Gastroesophageal sphincter (tissue), 4 donors: ENCODE measurements at places on chromosomes 12 and 14. TPM values are rescaled to one million over a fixed set of nuclear protein-coding genes. Genes with fewer than 3 reads are reported as not detected.

PHC1 gene
- total RNA-seq, result 45.8 TPM

CLEC4E gene
- 1.5 TPM for total RNA-seq

C1QL4 gene
- not detected for total RNA-seq

NFATC4 gene
- total RNA-seq, result 60.8 TPM

MTRFR gene
- 9.2 TPM for total RNA-seq

PTPN6 gene
- 7.4 TPM for total RNA-seq

DNA sequence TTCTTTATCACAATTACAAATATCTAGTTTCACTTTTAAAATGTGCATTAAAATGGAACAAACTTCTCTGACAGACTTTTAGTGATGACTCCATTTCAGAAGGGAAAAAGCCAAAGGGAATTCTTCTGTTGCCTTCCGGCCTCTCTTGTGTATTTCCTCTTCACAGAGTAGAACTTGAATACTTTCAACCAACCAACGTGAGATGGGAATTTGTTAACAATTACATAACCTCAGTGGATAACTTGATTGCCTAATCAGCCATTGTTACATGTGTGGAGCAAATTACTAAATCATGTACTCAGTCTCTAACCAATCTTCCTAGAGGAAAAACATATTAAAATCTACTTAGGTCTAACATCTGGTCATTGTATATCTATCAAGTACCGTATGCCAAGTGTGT is 291.1 kb downstream of the SYT1 start:
- no peak for ATAC-seq

DNA sequence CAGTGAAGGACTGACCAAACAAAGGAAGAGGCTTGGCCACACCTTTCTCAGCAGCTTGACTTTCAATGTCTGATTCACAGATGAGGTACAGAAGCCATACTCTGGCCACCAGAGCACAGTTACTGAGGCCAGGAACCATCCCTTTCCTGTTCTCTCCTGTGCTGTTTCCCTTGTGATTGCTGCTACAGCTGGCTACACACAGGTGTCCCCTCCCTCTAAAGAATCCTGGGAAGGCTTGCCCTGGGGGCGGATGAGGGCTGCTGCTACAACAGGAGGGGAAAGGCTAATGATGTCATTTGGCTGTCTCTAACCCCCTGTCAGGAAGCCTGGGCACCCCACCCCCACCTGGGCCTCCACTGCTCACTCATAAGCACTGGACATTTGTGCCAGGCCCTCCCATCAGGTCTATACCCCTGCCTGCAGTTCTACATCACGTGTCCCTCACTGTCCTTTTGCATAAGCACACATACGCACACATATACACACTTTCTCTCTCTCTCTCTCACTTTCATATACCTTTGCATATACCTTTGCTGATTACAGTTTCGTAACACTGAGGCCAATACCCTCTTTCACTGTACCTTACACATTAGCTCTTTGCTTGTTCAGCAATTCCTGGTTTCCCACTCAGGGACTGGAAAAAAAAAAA is 41.4 kb downstream of the PRPF40B start:
- peak; percentile 54 for ATAC-seq

- ATAC-seq, result no peak
Observed at GRCh38 chr12:84336231-84336630, 576.4 kb downstream of the SLC6A15 start.

DNA sequence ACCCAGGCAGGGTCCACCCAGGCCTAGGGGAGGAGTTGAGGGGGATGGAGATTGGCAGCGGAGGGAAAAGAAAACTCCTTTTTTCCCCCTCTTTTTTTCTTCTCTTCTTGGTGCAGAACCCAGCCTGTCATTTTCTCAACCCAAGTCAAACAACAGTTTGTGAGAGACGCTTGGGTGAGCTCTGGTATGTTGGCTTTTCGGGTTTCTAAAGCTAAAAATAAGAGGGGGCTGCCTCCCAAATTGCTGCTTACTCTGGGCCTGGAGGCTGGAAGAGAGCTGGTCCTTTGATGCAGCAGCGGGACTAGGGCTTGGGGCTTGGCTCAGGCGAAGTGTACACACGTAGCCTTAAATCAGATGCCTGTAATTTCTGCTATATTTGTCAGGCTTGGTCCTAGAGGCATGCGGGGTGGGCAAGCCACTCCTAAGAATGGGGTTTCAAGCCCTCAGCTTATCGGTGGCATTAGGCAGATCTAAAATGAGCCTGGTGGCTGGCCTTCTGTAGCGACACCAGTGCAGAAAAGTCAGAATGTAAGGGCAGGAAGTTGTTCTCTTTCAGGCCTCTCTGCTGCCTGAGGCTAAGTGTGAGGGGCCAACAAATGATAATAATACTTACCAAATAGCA is 816 bp upstream of the SLC8A3 start:
- no peak for ATAC-seq

- no peak for ATAC-seq
Observed at GRCh38 chr12:53977596-53978445, 3.1 kb upstream of the HOTAIR start.

DNA sequence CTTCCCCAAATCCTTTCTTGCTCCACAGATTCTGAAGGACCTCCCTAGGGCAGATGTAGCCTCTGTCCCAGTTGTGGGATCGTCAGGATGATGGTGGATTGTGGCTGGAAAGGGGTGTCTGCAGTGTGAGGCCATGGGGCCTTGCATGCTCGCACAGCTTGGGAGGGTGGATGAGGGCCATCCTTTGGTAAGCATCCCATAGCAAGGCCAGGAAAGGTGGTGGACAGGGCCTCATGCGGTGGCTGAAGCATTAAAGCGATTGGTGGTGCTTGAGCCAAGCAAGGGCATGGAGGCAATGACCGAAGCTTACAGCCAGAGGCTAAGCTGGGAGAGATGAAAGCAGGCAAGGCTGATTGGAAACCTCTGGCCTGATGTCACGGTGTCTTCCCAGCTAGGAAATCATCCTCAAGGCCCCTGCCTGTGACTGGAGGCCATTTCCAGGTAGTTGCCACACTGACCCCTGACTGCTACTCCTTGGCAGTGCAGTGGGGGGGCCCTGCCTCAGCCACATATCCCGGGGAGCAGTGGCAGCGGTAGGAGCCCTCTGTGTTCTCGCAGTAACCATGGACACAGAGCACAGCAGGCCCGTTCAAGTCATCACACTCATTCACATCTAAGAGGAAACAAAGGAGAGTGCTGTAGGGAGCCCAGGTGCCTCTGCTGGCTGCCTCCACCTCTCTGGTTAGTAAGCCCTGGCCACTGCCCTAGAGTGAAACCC is 7.0 kb downstream of the ISCA2 start:
- no peak for ATAC-seq

- ATAC-seq, result no peak
Observed at GRCh38 chr14:91829511-91829910, 37.8 kb downstream of the TC2N start.

DNA sequence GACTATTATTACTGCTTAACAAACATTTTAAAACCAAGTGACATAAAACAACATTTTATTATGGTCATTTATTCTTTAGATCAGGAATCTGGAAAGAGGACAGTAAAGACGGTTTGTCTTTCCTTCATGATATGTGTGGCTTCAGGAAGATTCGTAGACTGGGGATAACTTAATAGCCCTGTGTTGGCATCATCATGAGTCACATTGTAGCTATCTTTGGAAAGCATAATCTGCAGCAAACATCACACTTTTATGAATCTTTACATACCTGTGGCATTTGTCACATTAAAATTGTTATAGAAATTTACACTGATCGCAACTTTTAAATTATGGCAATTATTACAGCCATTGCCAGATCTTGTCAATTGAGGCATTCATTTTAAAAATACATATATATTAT is 397.1 kb downstream of the NOVA1 start:
- no peak for ATAC-seq

GRCh38 chr14:22296088-22296487 is 292.9 kb downstream of the DAD1 start:
- no peak for ATAC-seq

- no peak for ATAC-seq
Observed at GRCh38 chr12:103401421-103401820, 94.3 kb downstream of the C12orf42 start.

GRCh38 chr14:105167303-105168092 is 1.1 kb downstream of the JAG2 start:
- no peak for ATAC-seq

DNA sequence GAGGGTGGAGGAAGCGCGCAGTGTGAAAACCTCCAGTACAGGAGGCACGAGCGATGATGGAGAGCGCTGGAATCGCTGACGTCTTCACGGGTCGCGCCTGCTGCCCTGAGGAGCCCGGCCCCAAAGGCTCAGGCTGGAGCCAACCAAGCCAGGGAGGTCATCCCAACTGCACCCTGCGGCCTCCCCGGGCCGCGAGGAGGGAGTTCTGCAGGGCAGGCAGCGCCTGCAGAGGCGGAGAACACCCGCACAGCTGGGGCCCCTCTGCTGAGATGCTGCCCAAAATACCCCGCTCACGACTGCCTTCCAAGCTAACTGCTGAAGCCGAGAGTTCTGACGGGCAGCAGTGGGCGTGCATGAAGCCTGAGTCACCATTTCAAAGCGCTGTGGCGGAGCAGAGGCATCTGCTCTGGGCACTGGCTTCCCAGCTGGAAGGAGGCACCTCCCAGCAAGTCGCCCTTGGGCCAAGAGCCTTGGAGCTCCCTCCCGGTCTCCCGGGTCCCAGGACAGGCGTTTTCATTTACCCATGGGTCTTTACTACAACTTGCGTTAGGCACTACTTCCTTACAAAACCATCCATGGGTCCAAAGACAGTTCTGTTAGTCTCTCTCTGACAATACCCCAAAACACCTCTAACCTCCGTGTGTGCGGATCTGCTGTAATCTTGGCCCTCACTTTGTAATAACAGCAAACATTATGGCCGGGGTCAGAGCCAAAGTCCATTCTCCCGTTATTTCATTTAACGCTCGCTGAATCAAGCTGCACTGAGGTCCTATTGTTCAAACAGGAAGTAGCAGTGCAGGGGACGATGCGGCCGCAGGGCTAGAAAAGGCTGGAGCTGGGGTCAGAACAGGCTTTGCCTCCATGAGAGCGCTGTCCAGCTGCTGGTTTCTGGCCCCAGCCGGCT is 60.1 kb upstream of the RIMBP2 start:
- ATAC-seq, result peak; percentile 70

GRCh38 chr14:90513161-90514014 is 116.6 kb downstream of the CALM1 start:
- peak; percentile 87 for ATAC-seq

- no peak for ATAC-seq
Observed at GRCh38 chr12:29589851-29590250, 92.4 kb upstream of the OVCH1 start.
